ENCODE measurements at places on chromosomes 16 and 17.
A peak's percentile ranks its signal among the peaks of the same experiment; 100 is the strongest.

GRCh38 chr17:73434154-73434553 is 122.4 kb upstream of the CDC42EP4 start:
- no peak for DNase-seq

- no peak for DNase-seq
Observed at GRCh38 chr16:87201052-87201451, 116.1 kb downstream of the C16orf95 start.

- no peak for DNase-seq
Observed at GRCh38 chr17:77436058-77436442, 295.3 kb downstream of the SEC14L1 start.

GRCh38 chr17:76266244-76266938 is 1.2 kb downstream of the UBALD2 start:
- no peak for DNase-seq

DNA sequence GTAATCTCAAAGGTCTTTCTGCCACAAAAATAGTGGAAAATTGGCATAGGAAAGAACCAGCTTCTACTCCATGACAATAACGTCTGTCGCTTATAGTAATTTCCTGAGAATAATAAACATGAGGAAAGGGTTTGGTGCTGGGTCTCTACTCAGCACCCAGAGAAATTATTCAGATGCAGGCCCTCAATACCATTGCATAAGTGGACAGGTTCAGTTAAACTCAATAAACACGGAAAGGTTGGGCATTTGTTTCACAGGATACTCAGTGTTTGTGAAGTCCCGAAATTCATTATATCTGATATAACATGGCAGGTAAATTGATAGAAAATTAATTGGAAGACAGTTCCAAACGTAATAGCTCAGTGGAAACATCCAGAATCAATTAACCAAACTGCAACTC is 254.0 kb downstream of the CNTNAP4 start:
- no peak for DNase-seq

DNA sequence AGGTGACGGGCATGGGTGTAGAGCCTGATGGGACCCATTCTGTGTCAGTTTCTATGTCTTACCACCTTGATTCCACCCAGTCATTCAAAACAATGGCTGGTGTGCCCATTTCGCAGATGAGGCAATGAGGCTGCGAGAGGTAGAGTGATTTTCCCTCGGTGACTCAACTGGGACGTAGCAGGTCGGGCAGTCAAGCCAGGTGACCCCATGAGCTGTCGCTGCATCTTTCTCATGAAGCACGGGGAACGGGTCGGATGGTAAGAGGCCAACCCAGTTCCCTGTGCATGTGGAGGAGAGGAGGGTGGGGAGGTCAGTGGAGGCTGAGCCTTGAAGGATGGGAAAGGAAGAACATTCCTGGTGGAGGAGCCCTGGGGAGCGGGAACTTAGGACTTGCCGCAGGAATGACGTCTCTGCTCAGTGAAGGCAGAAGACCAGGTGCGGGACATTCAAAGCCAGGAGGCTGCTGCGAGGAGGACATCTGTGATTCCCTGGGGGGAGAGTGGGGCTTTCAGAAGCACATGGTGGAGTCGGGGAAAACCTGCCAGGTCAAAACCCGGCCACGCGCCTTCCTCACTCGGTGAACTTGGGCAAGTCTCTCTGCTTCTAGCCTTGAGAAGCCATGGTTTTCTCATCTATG is 1.1 kb downstream of the IL21R start:
- DNase-seq = no peak

GRCh38 chr17:65797809-65798208 is 236.4 kb upstream of the AXIN2 start:
- no peak for DNase-seq

DNA sequence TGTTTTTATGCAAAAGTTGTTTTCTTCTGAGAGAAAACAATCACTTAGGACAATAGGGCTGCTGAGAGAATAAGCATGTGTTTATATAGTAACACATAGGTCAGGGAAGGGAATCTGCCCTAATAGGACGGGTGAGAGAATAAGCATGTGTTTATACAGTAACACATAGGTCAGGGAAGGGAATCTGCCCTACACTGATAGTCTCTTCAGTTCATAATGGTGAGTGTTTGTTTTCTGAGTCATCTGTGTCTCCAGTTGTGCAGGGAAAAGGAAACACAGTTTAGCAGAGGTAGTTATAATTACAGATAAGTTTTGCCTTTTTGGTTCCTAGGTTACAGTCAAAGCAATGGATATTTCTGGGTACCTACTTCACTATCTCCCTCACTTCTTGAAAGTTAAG is 252.3 kb upstream of the CA10 start:
- DNase-seq = peak; percentile 91

Measured in NCI-H510A treated with DMSO at 0.1 percent for 48 hours (cell line).